Osteoblast (primary cell): ENCODE measurements at places on chromosomes 1 and 21. TPM values are rescaled to one million over a fixed set of nuclear protein-coding genes. Genes with fewer than 3 reads are reported as not detected.

The KRTAP6-3 gene
- total RNA-seq, result not detected in 2 replicates

The CCDC27 gene
- total RNA-seq, result not detected in 2 replicates

The SH3BGR gene
- 1.4 and 2.1 TPM in 2 replicates for total RNA-seq

DNA sequence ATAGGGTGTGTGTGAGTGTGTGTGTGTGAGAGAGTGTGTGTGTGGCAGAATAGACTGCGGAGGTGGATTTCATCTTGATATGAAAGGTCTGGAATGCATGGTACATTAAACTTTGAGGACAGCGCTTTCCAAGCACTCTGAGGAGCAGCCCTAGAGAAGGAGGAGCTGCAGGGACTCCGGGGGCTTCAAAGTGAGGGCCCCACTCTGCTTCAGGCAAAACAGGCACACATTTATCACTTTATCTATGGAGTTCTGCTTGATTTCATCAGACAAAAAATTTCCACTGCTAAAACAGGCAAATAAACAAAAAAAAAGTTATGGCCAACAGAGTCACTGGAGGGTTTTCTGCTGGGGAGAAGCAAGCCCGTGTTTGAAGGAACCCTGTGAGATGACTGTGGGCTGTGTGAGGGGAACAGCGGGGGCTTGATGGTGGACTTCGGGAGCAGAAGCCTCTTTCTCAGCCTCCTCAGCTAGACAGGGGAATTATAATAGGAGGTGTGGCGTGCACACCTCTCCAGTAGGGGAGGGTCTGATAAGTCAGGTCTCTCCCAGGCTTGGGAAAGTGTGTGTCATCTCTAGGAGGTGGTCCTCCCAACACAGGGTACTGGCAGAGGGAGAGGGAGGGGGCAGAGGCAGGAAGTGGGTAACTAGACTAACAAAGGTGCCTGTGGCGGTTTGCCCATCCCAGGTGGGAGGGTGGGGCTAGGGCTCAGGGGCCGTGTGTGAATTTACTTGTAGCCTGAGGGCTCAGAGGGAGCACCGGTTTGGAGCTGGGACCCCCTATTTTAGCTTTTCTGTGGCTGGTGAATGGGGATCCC is 18.3 kb upstream of the HDAC1 start:
- DNase-seq, result peak; percentile 60
- peaks cover 47% of the 10 kb centered on the region for H3K27me3 ChIP-seq
- no peaks in the 10 kb centered on the region for H3K4me1 ChIP-seq
- H3K4me3 ChIP-seq, result no peak overlapping the region

DNA sequence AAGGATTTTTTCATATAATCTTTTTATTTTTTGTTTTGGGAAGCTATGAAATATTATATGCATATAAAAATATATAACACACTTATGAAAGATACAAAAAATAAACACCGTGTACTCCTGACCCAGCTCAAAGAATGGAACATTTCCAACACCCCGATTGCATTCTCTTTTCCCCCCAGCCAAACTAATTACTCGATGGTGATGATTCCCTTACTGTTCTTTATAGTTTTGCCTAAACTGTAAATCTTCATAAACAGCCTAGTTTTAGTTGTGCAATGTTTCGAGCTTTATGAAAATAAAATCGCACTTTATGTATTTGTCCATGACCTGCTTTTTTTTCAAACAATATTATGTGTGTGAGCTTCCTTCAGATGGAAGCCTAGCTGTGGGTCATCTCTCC is 352.0 kb upstream of the KAZN start:
- no peak overlapping the region for H3K4me3 ChIP-seq
- DNase-seq, result no peak
- no peaks in the 10 kb centered on the region for H3K4me1 ChIP-seq

DNA sequence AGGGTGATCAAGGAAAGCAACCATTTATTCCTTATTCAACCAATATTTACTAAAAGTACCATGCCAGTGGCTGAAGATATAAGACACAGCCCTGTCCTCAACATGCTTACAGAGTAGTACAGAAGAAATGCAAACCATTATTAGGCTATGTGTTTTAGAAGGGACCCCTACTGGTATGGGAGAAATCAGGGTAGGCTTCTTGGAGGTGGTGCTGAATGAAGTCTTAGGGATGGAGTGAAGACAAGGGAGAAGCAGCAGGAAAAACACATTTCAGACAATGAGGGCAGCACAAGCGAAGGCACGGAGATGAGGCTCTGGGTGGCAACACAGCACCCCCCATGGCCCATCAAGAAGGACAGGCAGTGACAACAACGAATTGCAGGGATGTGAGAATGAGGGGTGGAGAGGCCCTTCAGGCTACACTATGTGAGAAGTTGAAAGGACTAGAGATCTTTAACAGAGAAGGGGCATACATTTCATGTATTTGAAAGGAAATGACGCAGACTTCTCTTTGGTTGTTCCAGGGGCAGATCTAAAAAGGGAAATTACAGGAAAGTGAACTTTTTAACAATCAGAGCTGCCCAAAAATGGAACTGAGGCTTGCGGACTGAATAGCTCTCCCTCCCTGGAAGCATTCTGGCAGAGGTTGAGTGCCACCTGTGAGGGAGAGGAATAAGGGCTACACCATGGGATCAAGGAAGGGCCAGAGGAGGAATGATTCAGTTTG is 16.8 kb upstream of the CD58 start:
- DNase-seq, result peak; percentile 30
- no peak overlapping the region for H3K4me3 ChIP-seq
- no peak overlapping the region for H3K27ac ChIP-seq
- H3K4me1 ChIP-seq, result no peaks in the 10 kb centered on the region

- H3K4me1 ChIP-seq, result peaks cover 3% of the 10 kb centered on the region
- no peak overlapping the region for H3K27ac ChIP-seq
- H3K27me3 ChIP-seq, result no peaks in the 10 kb centered on the region
- no peak overlapping the region for H3K4me3 ChIP-seq
- DNase-seq, result no peak
- no peaks in the 10 kb centered on the region for H3K36me3 ChIP-seq
These were observed 17.5 kb downstream of the RNF2 start for GRCh38 chr1:185062710-185063370.

- no peak overlapping the region for H3K4me3 ChIP-seq
- peaks cover 21% of the 10 kb centered on the region for H3K27me3 ChIP-seq
- no peak overlapping the region for H3K27ac ChIP-seq
- no peaks in the 10 kb centered on the region for H3K36me3 ChIP-seq
- DNase-seq, result no peak
These were observed 31.9 kb downstream of the MATN1 start for GRCh38 chr1:30691480-30691879.
